ENCODE measurements at places on chromosomes 3 and 15. TPM values are rescaled to one million over a fixed set of nuclear protein-coding genes. Genes with fewer than 3 reads are reported as not detected.
A peak's percentile ranks its signal among the peaks of the same experiment; 100 is the strongest.

The NEK11 gene
- total RNA-seq, result 2.7 TPM

The SLC22A14 gene
- 1.1 TPM for total RNA-seq

The GOLGA8T gene
- total RNA-seq, result 0.49 TPM

The TLR9 gene
- not detected for total RNA-seq

The PTPRG gene
- 45.2 TPM for total RNA-seq

The SV2B gene
- total RNA-seq, result 2.8 TPM

The AADAC gene
- total RNA-seq, result not detected

The TEX55 gene
- total RNA-seq, result 0.23 TPM

The CLASP2 gene
- 27.5 TPM for total RNA-seq

The RBPMS2 gene
- 0.47 TPM for total RNA-seq

The GREM1 gene
- total RNA-seq, result 0.13 TPM

The ISLR2 gene
- 14.3 TPM for total RNA-seq

DNA sequence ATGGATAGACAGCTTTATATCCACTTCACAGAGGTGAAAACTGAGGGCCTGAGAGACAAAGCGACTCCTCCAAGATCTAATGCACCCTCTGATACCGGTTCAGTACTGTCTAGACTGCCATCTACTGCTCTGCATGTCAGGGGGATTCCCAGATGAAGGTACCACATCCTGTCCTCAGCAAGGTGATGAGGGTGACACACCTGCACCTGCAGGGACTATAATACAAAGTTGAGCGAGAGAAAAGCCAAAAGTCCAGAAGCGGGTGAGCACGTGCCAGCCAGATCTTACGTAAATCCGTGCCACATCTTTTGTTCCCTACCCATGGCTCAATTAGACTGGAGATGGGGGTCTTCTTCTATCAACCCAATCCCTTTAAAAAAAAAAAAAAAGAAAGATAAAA is 32.4 kb upstream of the HES1 start:
- ATAC-seq, result no peak

GRCh38 chr15:25860885-25861866 is 2.0 kb downstream of the ATP10A start:
- ATAC-seq, result no peak

DNA sequence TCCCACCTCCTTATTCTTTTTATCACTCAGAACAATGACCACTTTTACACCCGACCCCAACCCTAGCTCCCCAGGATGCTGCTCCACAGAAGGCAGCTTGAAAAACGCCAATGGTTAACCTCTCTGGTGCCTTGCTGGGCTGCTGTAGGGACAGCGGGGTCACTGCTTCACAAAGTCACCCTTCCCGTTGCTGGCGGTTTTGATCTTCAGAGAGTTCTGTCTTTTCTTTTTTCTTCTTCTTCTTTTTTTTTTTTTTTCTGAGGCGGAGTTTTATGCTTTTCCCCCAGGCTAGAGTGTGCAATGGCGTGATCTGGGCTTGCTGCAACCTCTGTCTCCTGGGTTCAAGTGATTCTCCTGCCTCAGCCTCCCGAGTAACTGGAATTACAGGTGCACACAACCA is 20.7 kb downstream of the CEP19 start:
- ATAC-seq, result no peak

DNA sequence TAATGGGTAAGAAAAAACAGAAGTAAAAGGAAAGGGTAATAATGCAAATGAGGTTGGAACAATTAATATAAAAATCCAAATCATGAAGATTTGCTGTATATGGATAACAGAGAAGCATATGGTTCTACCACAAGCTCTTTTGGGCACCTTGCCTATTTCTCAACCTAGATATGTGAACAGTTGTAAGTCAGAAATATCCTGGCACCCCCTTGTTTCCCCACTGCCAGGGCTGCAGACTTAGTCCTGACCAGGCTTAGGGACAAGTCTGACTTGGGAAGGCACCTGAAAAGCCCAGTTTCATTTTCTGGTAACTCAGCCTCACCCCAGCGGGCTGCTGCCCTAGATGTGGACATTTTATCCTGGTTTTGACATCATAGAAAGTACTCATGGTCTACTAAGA is 183.2 kb upstream of the STAC start:
- no peak for ATAC-seq

DNA sequence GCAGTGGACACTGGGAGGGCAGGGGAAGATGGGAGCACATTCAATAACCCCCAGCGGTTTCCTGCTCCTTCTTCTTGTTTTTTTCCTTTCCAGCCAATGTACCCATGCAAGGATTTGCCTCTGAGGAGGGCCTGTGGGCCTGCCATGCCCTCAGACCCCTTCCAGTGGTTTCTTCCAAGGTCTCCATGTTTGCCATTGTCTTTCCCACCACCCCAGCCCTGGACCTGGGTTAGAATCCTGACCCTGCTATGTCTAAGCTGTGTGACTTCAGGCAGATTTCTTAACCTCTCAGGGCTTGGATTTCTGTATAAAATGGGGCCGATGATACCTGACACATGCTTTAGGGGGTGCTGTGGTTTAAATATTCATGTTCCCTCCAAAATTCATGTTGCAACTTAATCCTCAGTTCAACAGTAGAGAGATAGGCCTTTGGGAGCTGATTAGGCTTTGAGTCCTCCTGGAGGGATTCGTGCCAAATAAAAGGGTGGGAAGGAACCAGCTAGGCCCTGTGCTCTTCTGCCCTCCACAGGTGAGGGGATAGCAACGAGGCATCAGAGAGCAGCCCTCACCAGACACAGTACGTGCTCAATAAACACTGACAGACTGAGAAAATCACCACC is 46.3 kb upstream of the FLNB start:
- no peak for ATAC-seq

DNA sequence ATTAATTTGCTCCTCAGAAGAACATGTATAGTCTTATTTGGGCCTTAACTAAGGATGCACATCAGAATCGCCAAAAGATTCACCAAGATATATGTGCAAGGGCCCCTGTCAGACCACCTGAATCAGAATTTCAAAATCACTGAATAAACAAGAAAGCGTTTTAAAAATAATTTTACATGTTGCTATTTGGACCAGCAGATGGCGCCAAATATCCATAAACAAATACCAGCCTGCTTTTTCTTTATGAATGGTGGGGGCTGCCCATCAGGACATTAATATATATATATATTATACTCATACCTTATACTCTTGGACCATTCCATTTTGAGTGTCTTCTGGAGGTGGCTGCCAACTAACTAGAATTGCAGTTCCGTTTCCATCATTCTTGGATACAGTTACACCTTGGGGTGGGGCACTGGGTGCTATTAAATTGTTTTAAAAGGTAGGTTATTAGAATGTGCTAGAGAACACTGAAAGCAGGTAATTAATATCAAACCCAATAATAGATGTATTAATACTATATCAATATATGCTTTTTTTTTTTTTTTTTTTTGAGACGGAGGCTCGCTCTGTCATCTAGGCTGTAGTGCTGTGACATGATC is 1108.3 kb downstream of the ROBO1 start:
- no peak for ATAC-seq

- no peak for ATAC-seq
Measured at GRCh38 chr3:25576831-25577454, 87.8 kb downstream of the TOP2B start.

- ATAC-seq, result peak; percentile 90
Measured at GRCh38 chr3:72193771-72194430, 409.0 kb upstream of the PROK2 start.

DNA sequence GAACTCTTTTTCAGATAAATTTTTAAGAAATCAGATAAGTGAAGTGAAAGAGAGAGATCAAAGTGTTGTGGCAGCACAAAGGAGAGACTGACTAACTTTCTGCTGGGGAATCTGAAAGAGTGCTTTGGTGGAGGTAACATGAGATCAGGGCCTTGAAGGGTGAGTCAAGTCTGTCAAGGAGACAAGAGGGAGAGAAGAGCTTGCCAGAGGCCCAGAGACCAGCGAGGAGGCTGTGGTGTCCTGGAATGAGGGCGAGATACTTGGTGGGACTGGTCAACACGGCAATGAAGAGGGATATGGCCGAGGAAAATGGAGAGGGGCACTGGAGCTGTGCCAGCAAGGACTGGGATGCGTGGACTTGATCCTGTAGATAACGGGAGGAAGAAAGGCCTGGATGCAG is 4.6 kb downstream of the TADA3 start:
- ATAC-seq, result no peak

DNA sequence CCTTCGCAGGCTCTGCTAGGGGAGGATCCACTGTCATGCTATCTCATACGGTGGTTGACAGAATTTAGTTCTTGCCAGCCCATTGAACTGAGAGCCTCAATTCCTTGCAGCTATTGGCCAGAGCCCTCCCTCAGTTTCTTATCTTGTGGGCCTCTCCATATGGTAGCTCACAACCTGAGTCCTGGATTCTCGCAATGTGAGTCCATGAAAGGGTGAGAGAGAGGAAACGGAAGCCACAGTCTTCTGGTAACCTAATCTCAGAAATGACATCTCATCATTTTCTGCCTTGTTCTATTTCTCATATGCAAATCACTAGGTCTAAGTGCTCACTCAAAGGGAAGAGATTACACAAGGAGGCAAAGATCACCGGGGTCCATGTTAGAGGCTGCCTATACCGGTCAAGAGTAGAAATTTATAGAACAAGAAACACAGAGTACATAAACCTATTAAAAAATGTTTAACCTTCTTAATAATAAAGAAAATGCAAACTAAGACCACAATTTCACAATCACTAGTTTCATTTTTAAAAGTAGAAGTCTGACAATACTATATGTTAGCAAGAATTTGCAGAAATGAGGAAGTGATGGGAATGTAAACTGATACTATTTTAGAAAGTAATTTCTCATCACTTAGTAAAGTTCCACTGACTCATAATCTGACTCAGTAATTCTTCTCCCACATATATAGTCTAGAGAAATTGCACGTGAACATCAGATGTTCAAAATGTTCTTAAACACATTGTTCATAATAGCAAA is 378.4 kb upstream of the AGTR1 start:
- ATAC-seq, result no peak

DNA sequence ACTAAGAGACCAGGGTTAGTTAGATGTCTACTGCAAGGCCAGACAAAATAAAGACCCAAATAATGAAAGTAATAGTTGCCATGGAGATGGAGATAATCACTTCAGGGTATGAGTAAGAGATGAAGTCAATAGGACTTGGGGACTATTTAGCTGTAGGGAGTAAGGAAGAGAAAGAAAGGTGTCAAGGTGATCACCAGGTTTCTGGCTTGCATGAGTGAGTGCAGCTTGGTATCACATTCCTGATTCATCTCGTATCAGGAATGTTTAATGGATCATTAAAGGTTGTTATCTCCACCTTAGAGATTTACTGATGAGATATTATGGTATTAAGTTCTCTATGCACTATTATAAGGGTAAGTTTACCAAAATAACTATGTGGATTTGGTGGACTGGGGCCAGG is 357.4 kb upstream of the ATP11B start:
- ATAC-seq, result no peak

GRCh38 chr3:4113811-4114522 is 189.2 kb upstream of the SETMAR start:
- no peak for ATAC-seq

DNA sequence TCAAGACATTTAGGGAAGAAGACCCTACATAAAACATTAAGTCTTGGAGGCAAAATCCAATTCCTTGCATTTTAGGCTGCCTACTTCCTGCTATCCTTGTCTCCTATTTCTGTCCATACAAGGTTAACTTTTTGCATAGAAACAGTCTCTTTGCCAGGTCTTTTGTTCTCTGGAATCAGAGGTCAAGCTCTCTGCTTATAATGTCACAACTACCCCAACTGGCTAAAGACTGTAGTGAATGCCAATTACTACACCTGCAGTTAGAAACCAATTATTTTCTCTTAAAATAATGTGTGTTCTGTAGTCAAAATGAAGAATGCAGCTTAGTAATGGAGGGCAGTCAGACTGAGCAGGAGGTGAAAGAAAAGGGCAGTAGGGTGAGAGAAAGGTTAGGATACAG is 856.2 kb downstream of the TUSC7 start:
- no peak for ATAC-seq

DNA sequence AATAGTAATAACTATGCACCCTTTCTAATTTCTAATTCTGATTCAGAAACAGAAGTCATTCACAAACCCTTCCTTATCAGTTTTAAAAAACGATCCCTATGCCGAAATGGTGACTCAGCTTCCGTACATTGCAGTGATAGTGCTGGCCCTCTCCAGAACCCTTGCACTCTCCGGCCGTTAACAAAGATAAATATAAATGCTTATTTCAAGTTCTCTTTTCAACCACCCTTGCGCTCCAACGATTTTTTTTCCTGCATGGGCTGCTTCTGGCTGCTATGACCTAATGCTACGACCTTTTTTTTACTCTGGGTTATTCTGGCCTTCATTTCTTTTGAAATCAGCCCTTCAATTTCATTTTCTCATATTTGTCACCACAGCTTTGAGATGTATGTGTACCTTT is 646.2 kb downstream of the NTRK3 start:
- ATAC-seq, result no peak

DNA sequence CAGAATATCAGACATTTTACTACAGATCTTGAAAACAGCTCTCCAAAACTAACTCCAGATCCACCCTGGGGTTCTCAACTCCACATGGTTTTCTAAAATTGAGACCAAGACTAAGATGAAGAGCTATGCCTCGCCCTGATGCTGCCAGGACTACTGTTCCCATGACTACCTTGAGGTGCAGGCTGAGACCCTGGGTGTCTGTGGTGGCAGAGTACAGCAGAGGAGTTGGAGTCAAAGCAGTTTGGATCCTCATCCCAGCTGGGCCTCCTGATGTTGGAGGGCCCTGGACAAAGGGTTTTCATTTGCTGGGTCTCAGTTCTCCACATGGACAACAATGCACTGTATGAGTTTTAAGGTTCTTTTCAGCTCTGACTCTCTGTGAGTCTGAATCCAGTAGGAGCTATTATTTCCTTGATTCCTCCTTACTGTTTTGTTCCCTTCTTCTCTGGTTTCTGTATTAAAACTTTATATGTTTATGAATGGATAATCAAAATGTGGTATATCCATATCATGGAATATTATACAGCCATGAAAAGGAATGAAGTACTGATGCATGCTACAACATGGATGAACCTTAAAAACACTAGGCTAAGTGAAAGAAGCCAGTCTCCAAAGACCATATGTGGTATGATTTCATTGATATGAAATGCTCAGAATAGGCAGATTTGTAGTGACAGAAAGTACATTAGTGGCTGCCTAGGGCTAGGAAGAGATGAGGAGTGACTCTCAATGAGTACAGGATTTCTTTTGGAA is 93.0 kb downstream of the CPN2 start:
- ATAC-seq, result no peak

GRCh38 chr15:88255484-88256278 is 858 bp downstream of the NTRK3 start:
- peak; percentile 66 for ATAC-seq

- no peak for ATAC-seq
Measured at GRCh38 chr3:151210676-151211381, 7.8 kb upstream of the GPR171 start.

GRCh38 chr3:66386925-66387650 is 113.7 kb downstream of the LRIG1 start:
- peak; percentile 39 for ATAC-seq

GRCh38 chr15:31869686-31870307 is 160.5 kb upstream of the CHRNA7 start:
- peak; percentile 43 for ATAC-seq

GRCh38 chr15:25682340-25682739 is 180.8 kb downstream of the ATP10A start:
- ATAC-seq, result no peak
